GM04504 (cell line): ENCODE measurements at places on chromosomes 1 and 21.

GRCh38 chr1:3430406-3430805 is 24.1 kb upstream of the ARHGEF16 start:
- DNase-seq, result no peak

DNA sequence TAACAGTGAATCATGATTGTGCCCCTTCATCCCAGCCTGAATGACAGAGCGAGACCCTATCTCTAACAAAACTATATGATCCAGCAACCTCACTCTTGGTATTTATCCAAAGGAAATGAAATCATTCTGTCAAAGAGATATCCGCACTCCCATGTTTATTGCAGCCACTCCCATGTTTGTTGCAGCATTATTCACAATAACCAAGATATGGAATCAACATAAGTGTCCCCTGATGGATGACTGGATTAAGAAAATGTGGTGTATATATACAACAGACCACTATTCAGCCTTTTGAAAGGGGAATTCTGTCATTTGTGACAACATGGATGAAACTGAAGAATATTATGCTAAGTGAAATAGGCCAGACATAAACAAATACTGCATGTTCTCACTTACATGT is 44.4 kb downstream of the TRMT1L start:
- no peak for DNase-seq

GRCh38 chr21:32403201-32403777 is 9.2 kb upstream of the EVA1C start:
- DNase-seq, result no peak

GRCh38 chr1:231558708-231559185 is 30.3 kb downstream of the TSNAX start:
- no peak for DNase-seq

GRCh38 chr1:32215629-32216480 is 6.3 kb downstream of the TMEM234 start:
- no peak for DNase-seq

DNA sequence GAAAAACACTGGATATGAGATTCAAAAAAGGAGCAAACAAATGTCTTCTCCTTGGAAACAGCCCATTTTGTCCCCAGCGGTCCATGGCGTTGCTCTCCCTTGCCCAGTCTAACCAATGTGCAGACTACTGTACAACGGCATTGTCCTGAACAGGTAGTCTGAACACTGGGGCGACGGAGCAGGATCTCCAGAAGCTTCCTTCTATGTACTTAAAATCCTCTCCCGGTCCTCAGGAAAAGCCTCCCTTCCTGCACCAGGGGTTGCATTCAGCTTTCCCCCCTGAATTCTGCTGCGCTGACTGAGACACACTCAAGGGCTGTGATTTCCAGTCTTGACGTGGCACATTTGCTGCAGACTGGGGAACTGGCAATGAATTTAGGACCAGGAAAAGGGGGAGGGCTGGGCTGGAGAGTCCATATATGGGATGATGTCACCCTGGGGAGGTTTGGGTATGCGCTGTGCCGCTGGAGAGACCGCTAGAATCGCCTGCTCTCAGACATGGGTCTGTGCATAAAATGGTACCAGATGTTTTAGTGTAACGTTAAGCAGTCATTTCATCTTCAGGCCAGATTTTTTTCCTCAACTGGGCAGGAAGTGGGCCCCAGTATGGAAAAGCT is 275.9 kb upstream of the C1orf105 start:
- DNase-seq, result peak; percentile 98

GRCh38 chr1:168706391-168706992 is 22.5 kb downstream of the DPT start:
- no peak for DNase-seq

GRCh38 chr1:85157436-85157835 is 43.4 kb downstream of the SYDE2 start:
- DNase-seq, result no peak

DNA sequence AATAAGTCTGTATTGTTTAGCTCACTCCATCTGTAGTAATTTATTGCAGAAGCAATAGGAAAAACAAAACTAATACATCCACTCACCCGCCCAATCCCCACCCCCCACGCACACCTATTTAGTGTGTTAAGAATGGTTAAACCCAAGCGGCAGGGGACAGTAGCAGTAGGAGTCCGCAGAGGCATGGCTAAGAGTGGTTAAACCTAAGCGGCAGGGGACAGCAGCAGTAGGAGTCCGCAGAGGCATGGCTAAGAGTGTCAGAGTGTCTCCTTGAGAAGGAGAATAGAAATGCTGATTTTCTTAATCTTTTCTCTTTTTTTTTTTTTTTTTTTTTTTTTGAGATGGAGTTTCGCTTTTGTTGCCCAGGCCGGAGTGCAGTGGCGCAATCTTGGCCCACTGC is 34.8 kb upstream of the TMPRSS2 start:
- no peak for DNase-seq

DNA sequence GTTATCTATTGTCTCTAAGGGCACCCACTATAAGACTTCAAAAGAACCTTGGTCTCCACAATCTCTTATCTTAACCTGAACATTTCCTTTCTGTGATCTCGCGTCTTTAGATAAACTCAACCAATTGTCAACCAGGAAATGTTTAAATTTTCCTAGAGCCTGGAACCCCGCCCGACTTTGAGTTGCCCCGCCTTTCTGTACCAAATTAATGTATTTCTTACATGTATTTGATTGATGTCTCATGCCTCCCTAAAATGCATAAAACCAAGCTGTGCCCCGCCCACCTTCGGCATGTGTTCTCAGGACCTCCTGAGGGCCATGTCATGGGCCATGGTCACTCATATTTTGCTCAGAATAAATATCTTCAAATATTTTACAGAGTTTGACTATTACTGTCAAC is 5.9 kb upstream of the CXADR start:
- DNase-seq, result no peak

GRCh38 chr1:101261623-101262022 is 24.8 kb downstream of the S1PR1 start:
- no peak for DNase-seq

DNA sequence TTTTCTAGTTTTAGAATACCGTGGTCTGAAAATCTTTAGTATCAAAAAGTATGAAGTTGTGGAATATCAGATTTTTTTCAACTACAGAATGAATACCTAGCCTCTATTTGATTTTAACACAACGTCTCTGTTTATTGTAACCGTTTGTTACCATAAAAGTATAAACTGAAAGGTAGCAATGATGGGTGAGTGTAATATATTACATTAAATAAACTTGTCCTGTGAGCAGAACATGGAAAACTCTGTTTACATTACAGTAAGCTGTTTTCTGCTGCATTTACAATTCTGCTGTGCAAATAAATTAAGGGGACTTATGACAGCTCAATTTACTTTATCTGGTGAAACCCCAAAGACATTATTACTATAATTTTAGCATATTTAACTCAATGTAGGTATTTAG is 62.5 kb downstream of the CHRM3 start:
- no peak for DNase-seq

DNA sequence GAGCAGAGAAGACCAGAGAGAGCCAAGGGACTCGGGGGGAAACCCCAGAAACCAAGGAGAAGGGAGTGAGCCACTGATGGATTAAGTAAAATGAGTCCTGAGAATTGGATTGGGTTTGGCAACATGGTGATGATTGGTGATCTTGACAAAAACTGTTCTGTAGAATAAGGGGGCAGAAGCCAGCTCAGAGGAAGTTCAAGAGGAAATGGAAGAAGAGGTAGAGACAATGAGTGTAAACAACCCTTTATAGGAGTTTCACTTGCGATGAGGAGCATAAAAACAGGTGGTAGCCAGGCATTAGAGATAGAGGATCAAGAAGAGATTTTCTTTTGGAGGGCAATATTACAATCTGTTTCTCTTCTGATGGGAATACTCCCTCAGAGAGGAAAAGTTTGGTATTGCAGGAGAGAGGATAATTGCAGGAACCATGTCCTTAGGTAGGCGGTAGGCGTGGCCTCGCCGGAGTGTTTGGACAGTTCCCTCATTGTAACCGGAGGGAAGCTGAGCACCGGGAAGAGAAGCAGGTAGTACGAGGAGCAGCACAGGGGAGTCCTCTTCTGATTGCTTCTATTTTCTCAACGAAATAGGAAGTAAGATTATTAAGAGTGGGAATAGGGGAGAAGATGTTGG is 68.4 kb upstream of the TENT5C start:
- DNase-seq, result no peak

- DNase-seq, result no peak
Observed at GRCh38 chr1:91174734-91175133, 152.9 kb upstream of the ZNF644 start.

DNA sequence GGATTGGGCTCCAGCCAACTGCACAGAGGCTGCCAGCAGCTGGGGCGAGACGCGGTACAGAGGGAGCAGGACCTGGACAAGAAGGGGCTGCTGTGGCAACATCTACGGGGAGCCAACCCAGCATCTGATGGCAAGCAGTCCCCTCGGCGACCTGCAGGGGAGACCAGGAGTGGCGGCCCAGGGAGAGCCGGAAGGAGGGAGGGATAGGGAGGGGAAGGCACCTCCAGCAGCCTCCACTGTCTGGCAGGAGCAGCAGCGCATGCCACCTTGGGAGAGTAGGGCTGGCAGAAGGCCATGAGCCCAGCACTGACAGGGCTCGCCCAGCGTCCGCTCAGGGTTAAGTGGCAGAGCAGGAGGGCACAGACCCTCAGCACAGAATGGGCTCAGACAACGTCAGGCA is 17.3 kb downstream of the CHD5 start:
- no peak for DNase-seq

GRCh38 chr1:110928904-110929303 is 34.8 kb downstream of the LRIF1 start:
- no peak for DNase-seq

GRCh38 chr1:108108119-108108518 is 92.0 kb downstream of the SLC25A24 start:
- DNase-seq, result no peak

GRCh38 chr21:45330075-45330781 is 42.5 kb upstream of the POFUT2 start:
- DNase-seq, result peak; percentile 68

GRCh38 chr1:234838820-234839219 is 228.8 kb upstream of the IRF2BP2 start:
- DNase-seq, result no peak

- DNase-seq, result peak; percentile 52
Observed at GRCh38 chr1:27318596-27318995, 3.4 kb upstream of the TMEM222 start.

GRCh38 chr1:200480964-200481363 is 71.1 kb upstream of the ZNF281 start:
- no peak for DNase-seq

- DNase-seq, result peak; percentile 37
Observed at GRCh38 chr1:240027059-240027462, 64.6 kb upstream of the FMN2 start.

GRCh38 chr1:44707112-44707881 is 23.7 kb downstream of the RNU5D-1 start:
- peak; percentile 86 for DNase-seq

- no peak for DNase-seq
Observed at GRCh38 chr1:89911191-89911991, 83.5 kb upstream of the ZNF326 start.

GRCh38 chr21:41744028-41744930 is 22.6 kb downstream of the RIPK4 start:
- no peak for DNase-seq

GRCh38 chr1:154879038-154879421 is 8.9 kb upstream of the KCNN3 start:
- DNase-seq, result no peak

DNA sequence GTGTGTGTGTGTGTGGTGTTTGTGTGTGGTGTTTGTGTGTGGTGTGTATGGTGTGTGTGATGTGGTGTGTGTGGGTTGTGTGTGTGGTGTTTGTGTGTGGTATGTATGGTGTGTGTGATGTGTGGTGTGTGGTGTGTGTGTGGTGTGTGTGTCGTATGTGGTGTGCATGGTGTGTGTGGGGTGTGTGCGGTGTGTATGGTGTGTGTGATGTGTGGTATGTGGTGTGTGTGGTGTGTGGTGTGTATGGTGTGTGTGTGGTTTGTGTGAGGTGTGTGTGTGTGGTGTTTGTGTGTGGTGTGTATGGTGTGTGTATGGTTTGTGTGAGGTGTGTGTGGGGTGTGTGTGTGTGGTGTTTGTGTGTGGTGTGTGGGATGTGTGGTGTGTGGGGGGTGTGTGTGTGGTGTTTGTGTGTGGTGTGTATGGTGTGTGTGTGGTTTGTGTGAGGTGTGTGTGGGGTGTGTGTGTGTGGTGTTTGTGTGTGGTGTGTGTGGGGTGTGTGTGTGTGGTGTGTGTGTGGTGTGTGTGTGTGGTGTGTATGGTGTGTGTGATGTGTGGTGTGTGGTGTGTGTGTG is 106.2 kb upstream of the ADAR start:
- no peak for DNase-seq

DNA sequence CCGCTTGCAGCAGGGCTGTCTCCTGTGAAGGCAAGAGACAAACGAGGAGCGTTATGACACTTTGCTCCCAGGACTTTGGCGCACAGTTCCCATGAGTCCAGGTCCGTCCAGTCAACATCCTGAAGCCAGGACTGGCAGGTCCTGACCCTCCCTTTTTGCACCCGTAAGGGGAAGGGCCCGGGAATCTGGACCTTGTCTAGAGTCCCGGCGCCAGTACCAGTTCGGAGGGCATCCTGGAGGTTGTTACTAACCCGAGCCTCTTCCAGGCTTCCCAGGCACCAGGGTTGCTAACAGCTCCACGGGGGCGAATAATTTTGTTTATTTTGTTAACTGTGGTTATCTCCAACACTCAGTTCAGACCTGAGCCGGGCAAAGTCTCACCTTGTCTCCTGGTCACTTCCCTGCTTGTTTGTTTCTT is 682 bp upstream of the RWDD3 start:
- peak; percentile 4 for DNase-seq

- DNase-seq, result no peak
Observed at GRCh38 chr1:10848109-10848684, 51.8 kb upstream of the CASZ1 start.

DNA sequence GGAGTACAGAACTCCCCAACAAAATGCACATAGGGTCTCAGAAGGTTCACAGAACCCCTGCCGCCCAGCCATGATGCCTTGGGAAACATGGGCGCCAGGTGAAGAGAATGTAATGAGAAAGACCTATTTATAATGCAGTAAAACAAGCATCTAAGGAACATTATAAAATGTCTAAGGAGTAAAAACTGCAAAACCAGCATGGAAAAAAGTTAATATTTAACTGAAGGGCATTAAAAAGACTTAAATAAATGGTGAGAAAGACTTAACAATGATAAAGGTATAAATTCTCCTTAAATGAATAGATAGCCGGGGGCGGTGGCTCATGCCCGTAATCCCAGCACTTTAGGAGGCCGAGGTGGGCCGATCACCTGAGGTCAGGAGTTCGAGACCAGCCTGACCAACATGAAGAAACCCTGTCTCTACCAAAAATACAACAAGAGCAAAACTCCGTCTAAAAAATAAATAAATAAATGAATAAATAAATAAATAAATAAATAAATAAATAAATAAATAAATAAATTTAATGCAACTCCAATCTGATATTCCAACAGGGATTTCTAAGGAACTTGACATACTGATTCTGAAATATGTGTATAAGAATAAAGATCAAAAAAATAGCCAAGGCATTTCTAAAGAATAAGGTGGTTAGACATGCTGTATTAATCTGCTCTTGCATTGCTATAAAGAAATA is 27.3 kb upstream of the ACOT11 start:
- DNase-seq, result no peak

GRCh38 chr21:38955495-38955894 is 149.8 kb downstream of the ETS2 start:
- DNase-seq, result no peak
